ENCODE measurements at places on chromosomes 3 and 15. TPM values are rescaled to one million over a fixed set of nuclear protein-coding genes. Genes with fewer than 3 reads are reported as not detected.

DNA sequence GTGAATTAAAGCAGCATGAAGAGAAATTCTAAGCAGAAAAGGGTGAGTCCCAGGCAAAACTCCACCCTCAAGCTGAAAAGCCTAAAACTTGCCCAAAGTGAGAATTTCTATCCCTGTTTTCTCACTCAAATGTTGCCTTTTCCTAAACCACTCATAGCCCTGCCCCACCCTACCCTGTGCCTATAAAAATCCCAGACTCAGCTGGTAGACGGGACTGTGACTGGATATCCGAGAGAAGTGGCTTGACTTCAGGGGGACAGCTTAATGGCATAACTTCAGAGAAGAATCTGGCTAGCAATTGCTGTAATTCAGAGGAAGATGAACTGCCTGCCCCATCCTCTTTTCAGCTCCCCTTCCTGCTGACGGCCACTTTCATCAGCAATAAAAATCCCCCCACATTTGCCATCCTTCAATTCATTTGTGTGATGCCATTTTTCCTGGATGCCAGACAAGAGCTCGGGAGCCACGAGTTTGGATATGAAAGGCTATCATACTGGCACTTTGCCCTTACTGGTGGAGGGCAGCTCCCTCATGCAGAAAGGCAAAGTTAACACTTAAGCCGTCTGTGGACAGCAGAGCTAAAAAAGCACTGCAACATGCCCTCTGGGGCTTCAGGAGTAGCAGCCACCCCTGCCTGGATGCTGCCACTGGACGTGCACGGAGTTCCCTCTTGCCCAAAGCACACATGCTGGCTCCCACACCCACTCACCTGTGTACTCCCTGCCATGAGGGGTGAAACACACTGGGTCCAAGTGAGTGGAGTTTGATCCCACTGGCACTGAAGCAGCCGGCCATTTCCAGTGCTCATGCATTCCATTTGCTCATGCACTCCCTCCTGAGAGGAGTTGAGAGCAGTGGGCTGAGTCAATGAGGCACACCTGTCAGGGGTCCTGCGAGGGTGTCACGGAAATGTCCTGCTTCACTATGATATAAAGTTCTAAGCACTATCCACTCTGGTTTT is 670.6 kb downstream of the PLOD2 start:
- no peak for DNase-seq

DNA sequence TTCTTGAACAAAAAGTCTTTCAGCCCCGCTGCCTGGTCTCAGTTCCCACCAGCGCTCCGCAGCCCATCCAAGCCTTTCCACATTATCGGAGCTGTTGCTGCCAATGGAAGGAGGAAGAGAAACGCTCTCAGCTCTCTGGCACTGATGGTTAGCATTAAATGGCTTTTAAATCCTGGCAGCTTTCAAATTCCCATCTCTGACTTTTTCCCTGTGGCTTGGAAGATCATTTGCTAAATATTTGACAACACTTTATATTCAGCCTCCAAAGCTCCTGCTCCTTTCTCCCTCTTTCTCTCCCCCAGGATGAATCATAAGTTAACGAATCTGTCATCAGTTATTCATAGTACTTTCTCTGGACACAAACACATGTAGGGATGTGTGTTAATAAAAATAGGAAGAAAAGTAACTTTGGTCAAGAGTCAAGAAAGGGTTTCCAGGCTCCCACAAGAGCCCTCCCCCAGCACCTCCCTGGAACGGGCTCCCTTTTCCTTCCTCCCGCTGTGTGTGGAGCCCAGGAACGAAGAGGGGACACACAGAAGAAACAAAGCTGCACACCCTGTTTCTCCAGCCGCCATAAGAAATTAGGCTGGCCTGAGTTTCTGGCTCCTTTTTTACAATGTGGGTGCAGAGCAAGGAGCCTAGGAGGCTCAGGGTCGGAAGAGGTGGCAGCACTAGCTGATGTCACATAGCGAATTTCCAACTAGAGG is 47.6 kb upstream of the TSEN2 start:
- no peak for DNase-seq

GRCh38 chr3:74713977-74714376 is 99.5 kb upstream of the CNTN3 start:
- no peak for DNase-seq

GRCh38 chr15:65841121-65841930 is 28.0 kb upstream of the RAB11A start:
- no peak for DNase-seq

SLC2A2 gene
- not detected for total RNA-seq

DNA sequence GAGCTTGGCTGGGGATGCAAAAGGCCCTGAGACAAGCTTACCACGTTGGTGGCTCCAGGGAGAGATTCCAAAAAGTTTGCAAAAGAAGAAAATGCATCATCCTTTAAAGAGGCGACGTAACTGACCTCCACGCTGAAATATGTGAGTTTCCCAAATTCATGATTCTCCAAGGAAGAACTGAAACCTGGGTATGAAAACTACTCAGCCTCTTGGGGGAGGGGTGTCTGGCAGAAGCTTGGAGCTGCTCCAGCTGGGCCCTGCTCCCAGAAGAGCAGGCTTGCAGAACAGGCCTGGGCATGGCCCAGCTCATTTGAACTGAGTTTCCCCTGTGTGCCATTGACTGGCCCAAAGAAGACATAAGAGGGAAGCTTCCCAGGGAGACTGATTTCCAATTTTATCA is 20.5 kb downstream of the CPN2 start:
- DNase-seq = peak; percentile 86

XIRP1 gene
- 317 TPM for total RNA-seq

DNA sequence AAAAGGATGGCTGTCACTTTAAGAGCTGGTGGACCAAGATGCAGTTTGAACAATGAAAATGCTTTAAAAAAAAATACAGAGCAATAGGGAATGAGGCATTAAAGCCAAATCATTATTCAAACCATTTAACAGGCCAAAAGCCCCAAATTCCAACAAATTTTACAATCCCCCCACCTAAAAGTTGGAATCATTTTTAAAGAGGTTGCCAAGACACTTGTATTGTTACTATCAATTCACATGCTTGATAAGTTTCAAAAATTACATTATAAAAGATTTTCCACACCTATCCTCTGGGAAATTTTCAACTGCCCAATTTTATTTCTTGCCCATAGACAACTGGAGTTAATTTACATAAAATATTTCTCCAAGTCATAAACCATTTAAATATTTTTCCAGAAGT is 192.3 kb upstream of the ARHGEF26 start:
- DNase-seq = no peak

- no peak for DNase-seq
Observed at GRCh38 chr3:113287803-113288648, 76.7 kb downstream of the BOC start.

GRCh38 chr3:184914628-184915027 is 102.7 kb downstream of the VPS8 start:
- no peak for DNase-seq

CCR1 gene
- 3.8 TPM for total RNA-seq

EPHA6 gene
- 0.62 TPM for total RNA-seq

GRCh38 chr3:102530415-102531181 is 95.8 kb downstream of the ZPLD1 start:
- DNase-seq = no peak

DNA sequence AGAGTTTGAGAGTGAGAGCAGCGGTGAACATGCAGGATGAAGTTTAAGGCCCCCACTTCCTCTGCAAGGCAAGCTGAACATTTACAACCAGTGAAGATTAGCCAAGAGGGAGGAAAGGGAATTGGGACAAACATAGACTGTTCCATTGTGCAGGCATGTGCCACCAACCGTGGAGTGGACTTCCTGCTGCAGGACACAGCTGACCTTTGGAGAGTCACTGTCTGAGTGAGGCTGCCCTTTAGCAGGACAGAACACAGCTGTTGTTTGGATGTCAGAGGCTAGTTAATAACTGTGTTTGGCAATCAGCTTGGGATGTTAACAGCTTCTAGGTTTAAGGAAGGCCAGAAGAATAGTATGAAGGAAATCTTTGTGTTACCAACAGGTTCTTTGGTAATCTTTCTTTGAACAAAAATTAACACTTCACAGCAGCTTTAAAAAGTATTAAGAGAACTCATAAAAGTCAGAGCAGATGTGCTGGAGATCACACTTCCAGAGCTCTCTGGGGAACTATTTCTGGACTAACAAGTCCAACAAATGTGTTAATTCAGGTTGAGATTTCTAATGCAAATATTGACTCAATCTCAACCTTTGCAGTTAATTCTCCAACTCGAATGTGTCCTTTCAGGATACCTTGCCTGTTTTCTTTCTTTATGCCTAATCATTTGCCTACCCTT is 31.4 kb downstream of the CTDSPL start:
- peak; percentile 70 for DNase-seq

GRCh38 chr3:15810702-15811101 is 12.9 kb upstream of the ANKRD28 start:
- DNase-seq = no peak
